ENCODE measurements at places on chromosomes 5 and 9.

DNA sequence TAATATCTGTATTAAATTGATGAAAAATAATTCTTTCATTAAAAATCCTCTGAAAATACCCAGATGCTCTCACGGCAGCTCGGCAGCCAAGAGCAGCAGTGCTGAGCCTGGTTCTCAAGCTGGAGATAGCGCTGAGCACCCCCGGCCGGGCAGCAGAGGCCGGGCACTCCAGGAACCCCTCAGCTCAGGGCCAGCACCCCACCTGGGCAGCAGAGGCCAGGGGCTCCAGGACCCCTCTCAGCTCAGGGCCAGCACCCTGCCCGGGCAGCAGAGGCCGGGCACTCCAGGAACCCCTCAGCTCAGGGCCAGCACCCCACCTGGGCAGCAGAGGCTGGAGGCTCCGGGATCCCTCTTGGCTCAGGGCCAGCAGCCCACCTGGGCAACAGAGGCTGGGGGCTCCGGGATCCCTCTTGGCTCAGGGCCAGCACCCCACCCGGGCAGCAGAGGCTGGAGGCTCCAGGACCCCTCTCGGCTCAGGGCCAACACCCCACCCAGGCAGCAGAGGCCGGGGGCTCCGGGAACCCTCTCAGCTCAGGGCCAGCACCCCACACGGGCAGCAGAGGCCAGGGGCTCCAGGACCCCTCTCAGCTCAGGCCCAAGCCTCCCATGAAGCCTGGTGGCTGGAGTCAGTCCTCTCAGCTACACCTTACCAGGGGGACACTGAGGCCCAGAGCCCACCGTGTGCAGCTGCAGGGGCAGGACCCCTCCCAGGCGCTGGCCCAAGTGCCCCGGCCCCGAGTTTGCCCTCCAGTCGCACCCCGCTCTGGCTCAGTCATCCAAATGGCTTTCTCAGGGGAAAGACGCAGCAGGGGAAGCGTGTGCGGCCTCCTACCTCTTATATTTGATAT lies 21.7 kb downstream of the CLPTM1L start:
- DNase-seq: no peak

DNA sequence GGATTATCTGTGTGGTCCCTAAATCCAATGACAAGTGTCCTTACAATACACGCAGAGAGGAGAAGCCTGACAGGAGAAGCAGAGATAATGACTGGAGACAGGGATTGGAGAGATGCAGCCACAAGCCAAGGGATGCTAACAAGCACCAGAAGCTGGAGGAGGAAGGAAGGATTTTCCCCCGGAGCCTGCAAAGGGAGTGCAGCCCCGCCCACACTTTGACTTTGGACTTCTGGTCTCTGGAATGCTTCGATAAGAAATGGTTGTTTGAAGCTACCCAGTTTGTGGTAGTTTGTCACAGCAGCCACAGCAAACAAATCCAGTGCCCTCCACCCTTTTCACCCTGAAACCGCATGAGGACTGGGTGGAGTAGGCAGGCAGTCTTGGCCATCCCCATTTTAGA lies 77.2 kb upstream of the BOD1 start:
- DNase-seq: no peak

DNA sequence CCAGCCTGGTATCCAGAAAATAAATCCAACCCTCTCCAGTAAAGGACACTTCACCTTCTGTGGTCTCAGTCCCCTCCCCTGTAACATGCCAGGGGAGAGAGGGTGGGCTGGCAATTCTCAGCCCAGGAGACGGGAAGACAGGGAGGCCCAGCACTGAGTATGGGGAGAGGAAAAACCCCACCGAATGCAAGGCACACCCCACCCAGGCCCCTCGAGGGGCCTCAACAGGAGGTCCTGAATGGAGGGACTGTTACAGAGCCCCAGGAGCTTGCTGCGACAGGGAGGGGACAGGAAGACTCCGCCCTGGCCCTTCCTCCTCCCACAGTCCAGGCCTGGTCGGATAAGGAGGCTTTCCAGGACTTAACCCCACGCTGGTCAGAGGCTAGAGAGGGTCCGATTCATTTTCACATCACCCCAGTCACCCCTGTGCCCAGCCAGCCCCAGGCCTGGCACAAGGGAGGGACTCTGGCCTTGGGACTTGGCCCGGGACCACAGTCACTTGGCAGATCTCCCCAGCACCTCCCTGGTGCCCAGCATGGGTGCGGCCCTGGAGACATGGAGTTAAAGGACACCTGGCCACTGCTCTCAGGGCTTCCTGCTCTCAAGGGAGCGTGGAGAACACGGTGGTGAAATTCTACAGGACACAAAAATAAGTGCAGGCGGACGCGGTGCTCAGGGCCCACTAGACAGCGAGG lies 44.9 kb upstream of the STXBP1 start:
- DNase-seq: no peak

GRCh38 chr9:38026021-38026809 lies 42.8 kb downstream of the SHB start:
- no peak for DNase-seq

Measured in globus pallidus (tissue), 1 donor.